ENCODE measurements at places on chromosomes 3 and 15. TPM values are rescaled to one million over a fixed set of nuclear protein-coding genes. Genes with fewer than 3 reads are reported as not detected.

The CAND2 gene
- 10.7 TPM for total RNA-seq

The CHST2 gene
- total RNA-seq = 18.5 TPM

The TNNC1 gene
- 68.4 TPM for total RNA-seq

The ACKR2 gene
- 6.8 TPM for total RNA-seq

The POU1F1 gene
- total RNA-seq = not detected

The HRG gene
- not detected for total RNA-seq

The SOX14 gene
- not detected for total RNA-seq

The AP3B2 gene
- 2.0 TPM for total RNA-seq

The CHRNA3 gene
- total RNA-seq = 4.7 TPM

The RTP4 gene
- 2.5 TPM for total RNA-seq

The SPTBN5 gene
- total RNA-seq = 1.7 TPM

The CKMT1B gene
- total RNA-seq = 0.63 TPM

The SAMD7 gene
- not detected for total RNA-seq

The RPL32 gene
- 2,355 TPM for total RNA-seq

The TEX9 gene
- 17.3 TPM for total RNA-seq

The VEPH1 gene
- 0.74 TPM for total RNA-seq

The DTWD1 gene
- 73.7 TPM for total RNA-seq

The MUC4 gene
- 0.42 TPM for total RNA-seq

The PPP2R3A gene
- total RNA-seq = 28.7 TPM

The PCNP gene
- total RNA-seq = 208 TPM

The ZNF501 gene
- total RNA-seq = 14.3 TPM

The MKRN2OS gene
- not detected for total RNA-seq

The NUP210 gene
- 3.3 TPM for total RNA-seq

The ENTPD3 gene
- total RNA-seq = 8.5 TPM

The AQP9 gene
- 0.85 TPM for total RNA-seq

The PAK6 gene
- 2.0 TPM for total RNA-seq

The SPATA12 gene
- total RNA-seq = not detected

The CHRNA7 gene
- total RNA-seq = 3.8 TPM

The FETUB gene
- not detected for total RNA-seq

The MYO5C gene
- total RNA-seq = 11.6 TPM

The ATP10A gene
- total RNA-seq = 7.8 TPM

The CLDN16 gene
- 0.37 TPM for total RNA-seq

The CLDN18 gene
- total RNA-seq = not detected

The CCDC54 gene
- total RNA-seq = not detected

The ADGRG7 gene
- total RNA-seq = 0.11 TPM

The ASB14 gene
- total RNA-seq = 0.21 TPM

The SCN11A gene
- total RNA-seq = 11.8 TPM

The SLC30A4 gene
- 26.9 TPM for total RNA-seq

The GHSR gene
- not detected for total RNA-seq

The CPN2 gene
- not detected for total RNA-seq

The EFCC1 gene
- total RNA-seq = 5.7 TPM

The TMEM43 gene
- 84.1 TPM for total RNA-seq

The KIF15 gene
- 16.1 TPM for total RNA-seq
